ENCODE measurements at places on chromosomes 5 and 9.

- no peak for DNase-seq
Observed at GRCh38 chr5:68222310-68222709, 6.8 kb downstream of the PIK3R1 start.

GRCh38 chr5:143614831-143615230, 197.1 kb upstream of the HMHB1 start:
- peak; percentile 45 for DNase-seq

- no peak for DNase-seq
Observed at GRCh38 chr5:180816608-180817534, 14.3 kb upstream of the MGAT1 start.

- no peak for DNase-seq
Observed at GRCh38 chr9:752201-752600, 89.3 kb upstream of the DMRT1 start.

GRCh38 chr5:160463740-160464465, 42.2 kb downstream of the PTTG1 start:
- DNase-seq = no peak

GRCh38 chr9:33374634-33375237, 27.6 kb downstream of the AQP7 start:
- DNase-seq = peak; percentile 78

DNA sequence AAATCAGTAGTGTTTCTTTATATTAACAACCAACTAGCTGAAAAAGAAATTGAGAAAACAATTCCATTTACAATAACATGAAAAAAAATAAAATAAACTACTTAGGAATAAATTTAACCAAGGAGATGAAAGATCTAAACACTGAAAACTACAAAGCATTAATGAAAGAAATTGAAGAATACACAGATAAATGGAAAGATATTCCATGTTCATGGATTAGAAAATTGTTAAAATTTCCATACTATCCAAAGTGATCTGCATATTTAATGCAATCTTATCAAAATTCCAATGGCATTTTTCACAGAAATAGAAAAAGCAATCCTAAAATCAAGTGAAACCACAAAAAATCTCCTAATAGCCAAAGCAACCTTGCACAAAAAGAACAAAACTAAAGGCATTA, 320.2 kb upstream of the GRAMD2B start:
- no peak for DNase-seq

- DNase-seq = no peak
Observed at GRCh38 chr5:54570916-54571315, 53.4 kb downstream of the SNX18 start.

DNA sequence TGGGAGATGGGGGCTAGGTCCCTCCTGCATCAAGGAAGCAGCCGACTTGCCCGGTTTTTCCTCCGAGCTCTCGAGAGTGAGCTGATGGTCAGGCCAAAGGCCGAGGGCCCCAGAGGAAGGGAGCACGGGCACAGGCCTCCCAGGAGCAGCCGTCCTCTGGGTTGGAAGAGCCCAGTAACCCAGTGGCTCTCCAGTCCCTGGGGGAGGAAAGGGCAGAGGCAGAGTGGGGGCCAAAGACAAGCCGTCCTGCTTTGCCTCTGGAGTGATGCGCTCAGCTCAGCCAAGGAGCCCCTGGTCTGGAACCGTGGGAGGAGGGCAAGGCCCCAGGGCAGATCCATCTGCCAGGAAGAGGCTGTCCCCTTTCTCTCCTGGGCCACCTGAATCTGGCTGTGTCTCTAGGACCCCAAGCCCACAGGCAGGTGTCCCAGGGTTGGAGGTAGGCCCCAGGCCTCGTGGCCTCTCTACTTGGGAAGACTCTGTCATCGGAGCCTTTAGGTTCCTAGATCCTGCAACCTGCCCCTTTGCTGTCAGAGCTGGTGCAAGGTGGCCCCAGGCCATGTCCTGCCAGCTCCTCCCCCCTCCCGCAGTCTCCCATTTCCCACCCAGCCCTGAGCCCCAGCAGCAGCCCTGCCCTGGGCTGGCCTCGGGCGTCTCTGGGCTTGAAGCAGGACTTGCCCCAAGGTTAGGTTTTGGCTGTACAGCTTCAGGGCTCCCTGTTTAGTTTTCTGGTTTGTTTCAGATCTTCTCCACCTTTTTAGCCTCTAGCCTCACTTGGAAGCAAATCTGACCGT, 224.1 kb downstream of the CACNA1B start:
- DNase-seq = peak; percentile 44

DNA sequence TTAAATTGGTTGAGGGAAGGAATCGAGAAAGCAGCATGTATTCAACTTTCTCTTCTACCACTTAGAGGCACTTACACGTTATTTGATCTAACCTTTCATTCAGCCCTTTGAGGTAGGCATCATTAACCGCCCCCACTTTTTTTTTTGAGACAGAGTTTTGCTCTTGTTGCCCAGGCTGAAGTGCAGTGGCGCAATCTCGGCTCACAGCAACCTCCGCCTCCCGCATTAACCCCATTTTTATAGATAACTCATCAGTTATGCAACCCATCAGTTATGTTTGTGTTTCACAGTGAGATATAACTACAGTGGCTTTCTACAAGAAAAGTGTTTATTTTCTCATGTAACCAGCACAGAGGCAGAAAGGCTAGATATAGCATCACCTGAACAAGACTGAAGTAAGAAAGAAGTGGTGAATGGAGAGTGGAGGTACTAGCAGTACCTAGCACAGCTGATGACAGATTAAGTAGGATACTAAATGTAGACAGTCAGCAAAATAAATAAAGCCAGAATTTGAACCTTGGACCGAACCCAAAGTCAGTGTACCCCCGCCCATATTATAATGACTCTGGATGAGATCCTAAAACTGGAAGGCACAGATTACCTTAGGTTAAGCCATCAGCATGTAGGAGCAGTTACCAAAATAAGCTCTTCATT, 91.2 kb downstream of the PJA2 start:
- DNase-seq = no peak

DNA sequence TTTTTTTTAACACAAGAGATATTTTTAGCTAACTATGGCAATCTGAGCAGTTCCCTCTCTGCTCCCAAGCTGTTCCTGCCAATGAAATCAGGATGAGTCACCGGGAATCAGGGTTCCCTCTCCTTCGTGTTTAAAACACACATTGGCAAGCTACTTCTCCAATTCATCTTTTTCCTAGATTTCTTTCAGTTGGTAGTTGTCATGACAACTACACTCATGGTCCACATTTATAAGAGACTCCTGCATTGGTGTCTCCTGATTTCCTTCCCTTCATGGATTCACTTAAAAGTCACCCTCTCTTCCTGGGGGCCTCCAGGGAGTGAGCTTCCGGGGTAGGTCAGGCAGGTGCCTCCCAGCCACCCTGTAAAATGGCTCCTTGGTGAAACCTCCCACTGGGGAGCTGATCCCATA, 72.3 kb upstream of the NIPAL4 start:
- no peak for DNase-seq

GRCh38 chr9:110579862-110580219, 300 bp upstream of the SVEP1 start:
- DNase-seq = peak; percentile 58

DNA sequence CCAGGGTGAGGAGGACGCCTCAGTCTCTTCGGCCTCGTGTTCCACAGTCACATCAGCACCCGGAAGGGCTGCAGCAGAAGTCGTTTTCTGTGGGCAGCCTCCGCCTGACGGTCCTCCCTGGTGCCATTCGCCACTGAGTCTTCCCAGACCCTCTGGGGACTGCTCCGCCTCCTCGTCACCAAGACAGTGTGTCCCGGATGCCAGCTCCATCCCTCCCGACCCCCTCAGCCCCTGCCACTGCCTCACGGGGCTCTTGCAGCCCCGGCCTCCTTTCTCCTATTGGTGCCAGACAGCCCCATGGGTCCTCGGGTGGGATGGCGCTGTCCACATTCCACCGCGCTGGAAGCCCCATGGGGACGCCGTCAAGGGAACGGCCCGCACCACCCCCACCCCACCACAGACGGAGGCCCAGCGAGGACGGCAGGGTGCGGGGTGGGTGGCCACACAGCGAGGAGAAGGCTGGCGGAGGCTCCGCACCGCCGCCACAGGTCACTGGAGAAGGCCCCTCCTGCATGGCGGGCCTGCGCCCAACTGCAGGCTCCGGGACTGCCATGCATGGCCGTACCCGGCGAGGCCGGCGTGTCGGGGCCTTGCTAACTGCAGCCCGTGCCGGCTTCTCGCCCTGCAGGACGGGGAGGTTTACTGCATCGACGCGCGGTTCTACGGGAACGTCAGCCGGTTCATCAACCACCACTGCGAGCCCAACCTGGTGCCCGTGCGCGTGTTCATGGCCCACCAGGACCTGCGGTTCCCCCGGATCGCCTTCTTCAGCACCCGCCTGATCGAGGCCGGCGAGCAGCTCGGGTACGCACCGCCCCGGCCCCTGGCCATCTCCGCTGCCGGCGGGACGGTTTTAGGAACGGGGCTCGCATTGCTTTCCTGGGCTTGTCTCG, 43.6 kb upstream of the CACNA1B start:
- DNase-seq = peak; percentile 38

DNA sequence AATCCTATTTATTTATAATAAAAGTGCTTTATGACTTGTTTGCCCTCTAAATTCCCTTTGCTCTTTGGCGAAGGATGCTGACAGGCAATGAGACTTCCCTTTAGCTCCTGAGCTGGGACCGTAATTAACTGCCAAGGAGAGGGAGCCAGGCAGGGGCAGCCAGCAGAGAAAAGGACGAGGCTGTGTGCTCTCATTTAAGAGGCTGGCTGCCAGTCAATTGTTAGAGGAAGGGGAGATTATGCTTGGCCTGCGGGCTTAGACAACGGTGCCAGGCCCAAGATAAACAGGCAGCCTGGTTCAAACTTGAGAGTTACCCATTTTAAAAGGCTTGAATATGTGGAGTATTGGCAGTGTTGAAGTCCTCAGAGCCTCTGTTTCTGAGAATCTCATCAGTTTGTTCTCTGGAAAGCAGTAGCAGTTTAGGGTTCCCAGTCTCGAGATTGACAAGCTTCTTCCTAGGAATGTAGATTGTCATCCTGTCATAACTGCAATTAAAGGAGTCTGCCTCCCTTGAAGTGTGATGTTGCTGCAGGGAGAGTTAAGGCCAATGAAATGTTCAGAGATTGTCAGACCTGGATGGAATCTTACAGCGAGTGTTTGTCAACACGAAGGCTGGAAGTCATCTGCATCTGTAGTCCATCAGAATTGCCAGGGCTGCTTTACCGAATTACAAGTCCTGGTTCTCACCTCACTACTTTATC, 113.2 kb downstream of the JAKMIP2 start:
- no peak for DNase-seq

- no peak for DNase-seq
Observed at GRCh38 chr9:38057416-38058195, 11.4 kb downstream of the SHB start.

GRCh38 chr5:15807871-15808270, 307.9 kb downstream of the FBXL7 start:
- no peak for DNase-seq

GRCh38 chr5:142098931-142099330, 9.6 kb upstream of the NDFIP1 start:
- no peak for DNase-seq

GRCh38 chr9:29282121-29282520, 1708.8 kb upstream of the C9orf72 start:
- no peak for DNase-seq

DNA sequence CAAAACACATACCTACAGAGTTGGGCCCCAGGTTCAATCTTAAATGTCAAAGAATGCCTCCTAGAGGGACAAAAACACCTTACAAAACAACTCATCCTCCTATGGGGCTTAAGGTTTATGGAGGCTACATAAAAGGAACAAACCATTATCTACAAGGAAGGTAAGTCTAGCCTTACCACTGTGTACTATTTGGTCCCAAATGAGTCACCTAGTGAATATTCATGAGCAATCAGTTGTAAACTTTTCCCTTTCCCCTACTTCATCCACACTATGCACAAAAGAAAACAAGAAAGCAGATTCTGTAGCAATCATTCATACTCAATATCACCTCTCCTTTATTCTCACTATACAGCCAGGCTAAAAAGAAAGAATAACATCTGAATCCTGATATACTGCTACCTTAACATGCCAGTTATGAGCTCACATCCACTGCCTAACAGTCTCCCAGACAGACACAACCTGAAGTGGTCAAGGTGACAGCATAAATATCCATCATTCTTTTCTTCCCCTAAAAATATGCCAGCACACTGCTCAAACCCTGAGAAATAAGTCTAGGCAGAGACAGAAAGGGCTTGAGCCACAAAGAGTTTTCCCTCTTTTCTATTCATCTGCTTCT, 6.2 kb downstream of the OXCT1 start:
- DNase-seq = no peak

DNA sequence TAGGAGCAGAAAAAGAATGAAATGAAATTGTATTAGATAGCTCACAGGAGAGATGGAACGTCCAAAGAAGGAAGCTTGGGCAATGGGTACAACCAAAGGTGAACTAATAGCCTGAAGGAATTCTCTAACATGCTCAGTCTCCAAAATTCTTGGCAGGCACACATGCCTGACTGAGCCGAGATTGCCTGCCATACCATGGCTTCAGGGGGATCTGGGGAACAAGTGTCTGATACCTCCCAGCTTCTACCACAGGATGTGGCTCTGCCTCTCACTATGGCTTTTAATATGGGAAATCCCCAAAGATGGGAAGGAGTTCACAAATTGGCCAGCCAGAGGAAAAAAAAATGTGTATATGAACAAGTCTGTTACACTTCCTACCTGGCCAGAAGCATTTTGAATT, 3.6 kb upstream of the PALM2AKAP2 start:
- no peak for DNase-seq

GRCh38 chr5:73067213-73067612, 53.2 kb upstream of the TMEM171 start:
- DNase-seq = no peak

- no peak for DNase-seq
Observed at GRCh38 chr9:15834541-15834940, 281.7 kb downstream of the CCDC171 start.

- DNase-seq = no peak
Observed at GRCh38 chr5:1778138-1779020, 21.3 kb downstream of the MRPL36 start.

DNA sequence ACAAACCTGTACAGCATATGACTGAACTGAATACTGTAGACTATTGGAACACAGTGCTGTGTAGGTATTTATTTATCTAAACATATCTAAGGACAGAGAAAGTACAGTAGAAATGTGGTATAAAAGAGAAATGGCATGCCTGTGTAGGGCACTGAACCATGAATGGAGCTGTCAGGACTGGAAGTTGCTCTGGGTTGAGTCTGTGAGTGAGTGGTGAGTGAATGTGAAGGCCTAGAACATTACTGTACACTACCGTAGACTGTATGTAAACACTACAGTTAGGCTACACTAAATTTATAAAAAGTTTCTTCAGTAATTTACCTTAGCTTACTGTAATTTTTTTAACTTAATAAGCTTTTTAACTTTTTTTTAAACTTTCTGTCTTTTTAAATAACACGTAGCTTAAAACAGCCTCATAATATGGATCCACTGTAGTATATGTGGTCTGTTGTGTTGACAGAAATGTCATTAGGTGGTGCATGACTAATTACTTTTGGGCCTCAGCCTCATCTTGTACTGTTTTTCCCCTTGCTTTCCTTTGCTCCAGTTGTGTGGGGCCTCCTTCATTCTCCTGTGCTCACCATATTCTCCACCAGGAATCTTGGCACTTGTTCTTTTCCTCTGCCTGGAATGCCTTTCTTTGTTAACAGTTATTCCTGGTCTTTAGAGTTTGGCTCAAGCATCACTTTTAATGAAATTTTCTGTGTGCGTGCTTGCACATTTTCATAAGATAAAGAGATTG, 8.8 kb downstream of the SPIN1 start:
- DNase-seq = no peak

- DNase-seq = no peak
Observed at GRCh38 chr5:157535042-157535865, 40.3 kb downstream of the ADAM19 start.

GRCh38 chr5:88660264-88660946, 222.6 kb downstream of the MEF2C start:
- DNase-seq = peak; percentile 74
